ENCODE measurements at places on chromosomes 4 and X.

DNA sequence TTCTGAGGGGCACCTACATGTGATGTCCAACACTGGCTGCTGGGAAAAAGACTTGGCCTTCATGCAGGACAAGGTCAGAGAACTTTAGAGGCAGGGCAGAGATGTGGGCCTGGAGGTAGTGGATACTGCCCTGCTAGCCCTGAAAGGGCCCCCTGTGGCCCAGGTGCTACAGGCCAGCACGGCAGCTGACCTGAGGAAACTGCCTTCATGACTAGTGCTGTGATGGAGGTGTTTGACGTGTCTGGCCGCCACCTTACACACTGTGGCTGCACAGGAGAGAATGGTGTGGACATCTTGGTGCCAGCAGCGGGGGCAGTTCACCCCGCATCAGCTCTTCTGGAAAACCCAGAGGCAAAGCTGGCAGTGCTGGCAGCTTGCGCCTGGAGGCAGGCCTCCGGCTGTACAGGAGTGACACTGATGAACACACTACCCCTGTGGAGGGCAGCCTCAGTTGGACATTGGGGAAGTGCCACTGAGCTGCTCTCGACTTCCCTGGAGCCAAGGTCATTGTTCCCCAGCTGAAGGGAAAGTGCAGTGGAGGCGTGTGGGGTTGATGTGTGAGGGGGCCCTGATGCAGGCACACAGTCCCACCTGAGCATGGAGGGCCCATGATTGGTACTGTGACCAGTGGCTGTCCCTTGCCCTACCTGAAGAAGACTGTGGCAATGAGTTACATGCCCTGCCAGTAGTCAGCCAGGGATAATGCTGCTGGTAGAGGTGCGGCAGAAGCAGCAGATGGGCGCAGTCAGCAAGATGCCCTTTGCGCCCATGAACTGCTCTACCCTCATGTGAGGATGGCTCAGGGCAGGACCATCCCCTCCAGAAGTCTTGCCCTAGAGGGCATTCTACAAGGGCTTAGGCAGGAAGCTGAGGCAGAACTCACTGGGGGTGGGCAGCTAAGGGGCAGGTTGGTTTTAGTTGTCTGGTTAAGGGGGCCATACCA is 36.9 kb downstream of the COQ2 start:
- no peak for DNase-seq

DNA sequence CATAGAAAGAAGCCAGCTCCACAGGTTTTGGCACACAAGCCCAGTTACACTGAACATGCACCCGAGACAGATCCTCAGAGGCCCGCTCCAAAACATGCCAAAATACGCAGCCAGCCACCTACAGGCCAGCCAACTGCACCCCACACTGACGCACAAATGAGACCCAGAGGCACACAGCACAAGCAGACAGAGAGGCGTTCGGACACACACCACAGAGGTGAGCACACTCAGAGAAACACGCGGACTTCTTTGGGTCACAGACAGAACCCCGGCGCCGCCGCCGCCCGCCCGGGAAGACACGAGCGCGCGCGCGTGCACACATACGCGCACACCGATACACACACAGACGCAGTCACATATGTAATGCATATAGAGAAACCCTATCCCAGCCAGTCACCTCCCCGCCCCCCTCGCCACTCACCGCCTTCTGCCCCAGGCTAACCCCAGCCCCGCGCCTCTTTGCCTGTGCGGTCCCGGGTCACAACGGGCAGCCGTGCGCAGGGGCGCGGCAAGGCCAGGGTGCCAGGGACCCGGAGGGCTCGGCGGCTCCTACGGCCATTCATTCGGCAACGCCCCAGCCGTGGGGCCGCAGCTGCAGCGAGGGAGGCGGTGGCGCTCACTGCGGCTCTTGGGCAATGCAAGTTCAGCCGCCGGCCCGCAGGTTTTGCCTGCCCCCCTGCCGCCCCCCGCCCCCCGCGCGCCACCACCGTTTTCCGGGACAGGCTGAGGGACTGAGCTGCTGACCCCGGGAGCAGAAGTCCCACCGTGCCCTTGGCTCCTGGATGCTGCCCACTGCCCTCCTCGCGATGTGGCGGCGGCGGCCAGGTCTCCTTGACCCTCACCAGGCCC is 553 bp downstream of the SEPTIN6 start:
- no peak for DNase-seq

- DNase-seq, result no peak
These were observed 206.9 kb downstream of the GLUD2 start for GRCh38 chrX:121254336-121254735.

DNA sequence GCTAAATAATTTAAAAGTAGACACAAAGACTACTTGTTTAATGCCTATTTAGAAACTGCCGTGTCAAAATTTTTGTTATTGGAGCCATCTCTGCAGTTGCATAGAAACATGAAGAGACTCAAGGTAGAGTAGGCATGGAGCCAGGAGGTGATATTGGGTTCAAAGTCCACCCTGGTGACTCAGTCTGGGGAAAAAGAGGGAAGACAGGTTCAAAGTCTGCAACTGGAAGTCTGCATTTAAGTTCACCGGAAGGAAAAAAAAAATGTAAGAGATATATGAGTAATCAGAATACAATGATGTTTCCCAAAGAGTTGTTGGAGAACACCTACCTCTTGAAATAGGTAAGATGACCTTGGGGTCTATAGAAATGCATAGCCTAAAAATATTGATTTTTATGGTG is 67.4 kb upstream of the QRFPR start:
- no peak for DNase-seq

- no peak for DNase-seq
These were observed 795.8 kb upstream of the IGFBP7 start for GRCh38 chr4:57905965-57906364.

Measured in stimulated activated CD4-positive, alpha-beta T cell treated with anti-CD3 and anti-CD28 coated beads, Interleukin-1b, Interleukin-23, amount 100 ng/mL, for 1 hour (primary cell).